ENCODE measurements at places on chromosomes 2 and 18. TPM values are rescaled to one million over a fixed set of nuclear protein-coding genes. Genes with fewer than 3 reads are reported as not detected.
A peak's percentile ranks its signal among the peaks of the same experiment; 100 is the strongest.

ANKRD62 gene
- not detected for total RNA-seq

NAGK gene
- total RNA-seq: 89.8 TPM

ITSN2 gene
- 95.7 TPM for total RNA-seq

REEP1 gene
- total RNA-seq: 0.22 TPM

NBAS gene
- total RNA-seq: 33.1 TPM

LHCGR gene
- total RNA-seq: not detected

ZNF397 gene
- total RNA-seq: 37.0 TPM

GRCh38 chr2:224142397-224143312 lies 103.6 kb upstream of the SERPINE2 start:
- no peak overlapping the region for H3K4me3 ChIP-seq
- no peaks in the 10 kb centered on the region for H3K36me3 ChIP-seq
- H3K27ac ChIP-seq: no peak overlapping the region
- DNase-seq: no peak
- H3K27me3 ChIP-seq: no peaks in the 10 kb centered on the region

GRCh38 chr2:165524720-165525119 lies 55.2 kb downstream of the CSRNP3 start:
- no peak overlapping the region for H3K4me3 ChIP-seq
- H3K4me1 ChIP-seq: no peaks in the 10 kb centered on the region
- no peak for DNase-seq
- no peaks in the 10 kb centered on the region for H3K36me3 ChIP-seq
- H3K27me3 ChIP-seq: no peaks in the 10 kb centered on the region

DNA sequence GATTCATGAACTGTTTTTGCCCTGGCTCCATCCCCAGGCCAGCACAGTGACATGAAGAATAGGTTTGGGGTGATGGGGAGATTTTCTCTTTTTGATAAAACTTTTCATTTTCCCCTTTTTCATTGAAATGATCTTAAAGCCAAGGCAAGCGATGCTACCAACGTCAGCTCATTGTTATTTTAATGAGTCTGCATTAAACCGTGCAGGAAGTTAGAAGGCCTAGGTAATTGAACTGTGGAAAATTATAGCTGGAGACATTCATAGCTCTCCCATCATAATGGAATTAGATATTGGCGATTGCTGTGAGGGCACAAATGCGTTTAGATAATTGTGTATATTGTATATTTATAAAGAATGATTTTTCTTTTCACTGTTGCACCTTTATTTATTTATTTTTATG lies 33.2 kb downstream of the SMARCAL1 start:
- no peaks in the 10 kb centered on the region for H3K27me3 ChIP-seq
- H3K36me3 ChIP-seq: peaks cover 64% of the 10 kb centered on the region
- no peak overlapping the region for H3K4me3 ChIP-seq

GRCh38 chr2:222268311-222268990 lies 30.3 kb downstream of the PAX3 start:
- H3K27me3 ChIP-seq: peaks cover 5% of the 10 kb centered on the region
- H3K4me3 ChIP-seq: no peak overlapping the region
- DNase-seq: no peak
- no peaks in the 10 kb centered on the region for H3K36me3 ChIP-seq
- H3K27ac ChIP-seq: no peak overlapping the region

GRCh38 chr2:217711188-217711587 lies 291.6 kb downstream of the TNS1 start:
- no peaks in the 10 kb centered on the region for H3K36me3 ChIP-seq
- peaks cover 2% of the 10 kb centered on the region for H3K27me3 ChIP-seq
- H3K27ac ChIP-seq: no peak overlapping the region

- H3K4me3 ChIP-seq: no peak overlapping the region
- H3K4me1 ChIP-seq: peaks cover 58% of the 10 kb centered on the region
- H3K27ac ChIP-seq: peak overlapping the region; percentile 96
- H3K27me3 ChIP-seq: no peaks in the 10 kb centered on the region
- no peaks in the 10 kb centered on the region for H3K36me3 ChIP-seq
These were observed 28.9 kb downstream of the TOGARAM2 start for GRCh38 chr2:29009711-29010677.

DNA sequence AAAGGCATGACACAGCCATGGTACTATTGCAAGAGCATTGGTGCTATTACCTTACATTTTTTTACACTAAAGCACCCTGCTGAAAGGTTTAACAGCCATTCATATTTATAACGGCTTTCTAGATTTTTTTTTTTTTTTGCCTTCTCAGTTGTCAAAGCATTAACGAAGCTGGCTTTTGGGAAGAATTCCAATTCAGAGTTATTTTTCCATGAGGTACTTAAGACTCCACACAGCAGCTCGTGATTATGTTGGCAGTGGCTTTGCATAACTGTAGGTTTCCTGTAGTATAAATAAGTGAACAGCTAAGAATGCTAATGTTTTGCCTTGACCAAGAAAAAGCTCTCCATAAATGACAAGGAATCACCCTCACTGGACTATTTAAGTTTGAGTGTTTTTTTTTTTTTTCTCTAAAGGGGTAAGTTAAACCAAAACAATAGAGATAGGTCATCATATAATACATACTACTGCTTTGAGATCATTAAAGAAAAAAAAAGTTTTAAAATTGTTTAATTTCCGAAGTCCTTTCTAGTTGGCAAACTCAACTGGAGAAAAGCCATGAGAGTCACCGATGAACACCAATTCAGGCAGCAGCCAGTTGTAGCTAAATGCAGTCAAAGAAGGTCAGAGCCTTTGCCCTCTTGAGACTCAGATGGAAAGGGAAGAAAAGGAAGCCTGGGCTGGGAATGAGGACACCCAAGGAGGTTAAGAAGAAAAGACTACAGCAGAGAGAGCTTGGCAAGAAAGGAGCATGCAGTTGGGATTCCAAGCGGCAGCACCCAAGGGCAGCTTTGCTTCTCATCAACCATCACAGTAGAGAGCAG lies 187.4 kb upstream of the NCKAP5 start:
- no peak overlapping the region for H3K4me3 ChIP-seq
- no peak for DNase-seq
- no peaks in the 10 kb centered on the region for H3K4me1 ChIP-seq
- H3K36me3 ChIP-seq: no peaks in the 10 kb centered on the region

DNA sequence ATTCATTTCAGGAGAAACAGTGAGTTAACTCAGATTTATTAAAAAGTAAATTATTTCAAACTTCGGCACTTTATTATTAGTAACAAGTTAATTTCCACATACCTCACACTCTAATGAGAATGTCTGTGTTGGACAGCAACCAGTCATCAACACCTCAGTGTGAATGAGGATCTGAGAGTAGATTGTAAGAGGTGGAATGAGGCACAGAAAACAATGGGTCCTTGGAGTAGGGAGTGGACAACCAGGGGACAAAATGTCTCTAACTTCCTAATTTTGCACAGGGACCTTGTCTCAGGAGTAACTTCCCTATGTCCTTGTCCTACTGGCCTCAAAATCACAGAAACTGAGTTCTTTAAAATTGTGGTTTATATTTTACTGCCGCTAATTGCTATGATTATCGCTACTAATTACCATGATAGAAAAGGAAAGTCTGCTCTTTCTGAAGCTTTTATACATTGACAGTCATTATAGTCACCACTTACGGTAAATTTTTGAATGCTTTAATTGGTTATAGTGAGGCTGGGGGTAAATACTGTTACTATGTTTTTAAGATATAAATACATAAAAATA lies 82.2 kb upstream of the LRPPRC start:
- no peaks in the 10 kb centered on the region for H3K27me3 ChIP-seq
- no peaks in the 10 kb centered on the region for H3K4me1 ChIP-seq
- no peaks in the 10 kb centered on the region for H3K36me3 ChIP-seq
- H3K27ac ChIP-seq: no peak overlapping the region

DNA sequence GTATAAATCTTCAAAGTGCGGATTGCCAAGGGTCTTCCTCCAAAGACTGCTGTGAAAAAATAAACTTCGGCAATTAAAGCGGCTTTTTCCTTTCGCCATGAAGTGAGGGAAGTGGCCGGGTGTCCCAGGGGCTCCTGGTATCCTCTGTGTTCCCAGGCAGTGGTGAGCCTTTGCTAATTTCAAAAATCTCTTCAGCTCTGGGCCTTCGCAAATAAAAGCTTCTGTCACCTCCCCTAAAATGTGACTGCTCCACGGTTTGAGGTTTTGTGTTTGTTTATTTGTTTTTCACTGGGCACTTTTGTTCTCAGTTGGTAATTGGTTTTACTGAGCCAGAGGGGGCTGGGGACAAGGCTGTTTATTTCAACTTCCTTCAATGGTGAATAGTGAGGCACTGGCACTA lies 270.1 kb upstream of the POU3F3 start:
- no peak overlapping the region for H3K4me3 ChIP-seq
- H3K4me1 ChIP-seq: no peaks in the 10 kb centered on the region
- no peak for DNase-seq
- H3K27me3 ChIP-seq: no peaks in the 10 kb centered on the region
- no peaks in the 10 kb centered on the region for H3K36me3 ChIP-seq

- H3K4me1 ChIP-seq: no peaks in the 10 kb centered on the region
- no peak for DNase-seq
- no peaks in the 10 kb centered on the region for H3K27me3 ChIP-seq
- no peak overlapping the region for H3K27ac ChIP-seq
- peaks cover 8% of the 10 kb centered on the region for H3K36me3 ChIP-seq
These were observed 114.9 kb downstream of the EIPR1 start for GRCh38 chr2:3262437-3263388.

- H3K4me1 ChIP-seq: no peaks in the 10 kb centered on the region
- H3K27ac ChIP-seq: no peak overlapping the region
- H3K27me3 ChIP-seq: peaks cover 3% of the 10 kb centered on the region
- no peak overlapping the region for H3K4me3 ChIP-seq
These were observed 197.7 kb downstream of the MTX2 start for GRCh38 chr2:176466918-176467452.

DNA sequence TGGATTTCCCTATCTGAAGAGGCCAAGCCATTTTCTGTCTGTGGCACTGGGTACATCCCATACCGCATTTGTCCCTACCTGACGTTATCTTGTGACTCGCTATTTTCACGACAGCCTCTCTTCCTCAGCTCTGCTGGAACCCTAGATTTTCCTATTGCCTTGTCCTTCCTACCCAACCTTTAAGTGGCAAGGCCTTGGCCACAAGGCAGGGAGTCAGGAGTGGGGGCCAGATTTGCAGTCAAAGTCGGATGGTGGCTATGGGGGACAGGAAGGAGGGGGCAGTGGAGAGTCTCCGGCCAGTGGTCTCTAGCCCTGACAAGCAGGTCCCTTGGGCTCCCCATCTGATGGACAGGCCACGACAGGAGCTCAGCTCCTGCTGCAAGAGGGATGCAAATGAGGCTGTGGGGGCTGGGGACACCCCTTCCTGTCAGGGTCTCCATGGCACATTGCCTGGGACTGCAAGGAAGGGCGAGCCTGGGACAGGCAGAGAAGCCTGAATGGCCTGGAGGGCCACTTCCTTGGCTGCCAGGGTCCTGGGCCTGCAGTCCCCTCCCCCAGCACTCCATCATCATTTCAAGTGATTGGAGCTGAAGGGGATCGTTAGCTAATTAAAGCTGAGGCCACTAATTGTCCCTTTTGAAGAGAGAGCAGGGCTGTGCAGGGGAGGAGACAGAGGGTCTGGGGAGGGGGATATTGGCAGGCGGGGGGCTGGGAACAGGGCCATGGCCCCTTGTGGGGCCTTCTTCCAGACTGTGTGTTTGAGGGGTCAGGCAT lies 6.3 kb upstream of the ECEL1 start:
- H3K36me3 ChIP-seq: no peaks in the 10 kb centered on the region
- no peaks in the 10 kb centered on the region for H3K27me3 ChIP-seq
- DNase-seq: no peak
- H3K4me3 ChIP-seq: no peak overlapping the region
- no peak overlapping the region for H3K27ac ChIP-seq
- H3K4me1 ChIP-seq: no peaks in the 10 kb centered on the region

- H3K4me1 ChIP-seq: no peaks in the 10 kb centered on the region
- H3K27ac ChIP-seq: no peak overlapping the region
- DNase-seq: no peak
- H3K27me3 ChIP-seq: no peaks in the 10 kb centered on the region
These were observed 111.4 kb downstream of the NBAS start for GRCh38 chr2:15449556-15450236.

DNA sequence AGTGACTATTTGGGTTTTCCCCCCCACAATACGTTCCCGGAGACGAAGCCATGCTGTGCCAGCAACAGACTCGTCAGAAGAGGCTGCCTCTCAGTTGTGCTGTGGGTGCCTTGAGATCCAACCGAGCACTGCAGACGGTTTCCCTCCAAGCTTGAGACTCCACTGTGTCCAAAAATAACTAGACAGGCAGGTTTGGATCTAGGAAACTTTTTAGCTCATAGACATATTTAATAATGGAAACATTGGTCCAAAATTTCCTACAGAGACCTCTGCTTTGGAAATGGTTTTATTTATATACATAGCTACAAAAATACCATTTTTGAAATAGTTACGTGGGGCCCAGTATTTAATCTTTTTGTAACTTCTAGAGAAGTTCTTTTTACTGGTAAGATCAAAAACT lies 63.1 kb upstream of the SPATS2L start:
- no peaks in the 10 kb centered on the region for H3K36me3 ChIP-seq
- H3K4me3 ChIP-seq: no peak overlapping the region
- peaks cover 6% of the 10 kb centered on the region for H3K27me3 ChIP-seq

DNA sequence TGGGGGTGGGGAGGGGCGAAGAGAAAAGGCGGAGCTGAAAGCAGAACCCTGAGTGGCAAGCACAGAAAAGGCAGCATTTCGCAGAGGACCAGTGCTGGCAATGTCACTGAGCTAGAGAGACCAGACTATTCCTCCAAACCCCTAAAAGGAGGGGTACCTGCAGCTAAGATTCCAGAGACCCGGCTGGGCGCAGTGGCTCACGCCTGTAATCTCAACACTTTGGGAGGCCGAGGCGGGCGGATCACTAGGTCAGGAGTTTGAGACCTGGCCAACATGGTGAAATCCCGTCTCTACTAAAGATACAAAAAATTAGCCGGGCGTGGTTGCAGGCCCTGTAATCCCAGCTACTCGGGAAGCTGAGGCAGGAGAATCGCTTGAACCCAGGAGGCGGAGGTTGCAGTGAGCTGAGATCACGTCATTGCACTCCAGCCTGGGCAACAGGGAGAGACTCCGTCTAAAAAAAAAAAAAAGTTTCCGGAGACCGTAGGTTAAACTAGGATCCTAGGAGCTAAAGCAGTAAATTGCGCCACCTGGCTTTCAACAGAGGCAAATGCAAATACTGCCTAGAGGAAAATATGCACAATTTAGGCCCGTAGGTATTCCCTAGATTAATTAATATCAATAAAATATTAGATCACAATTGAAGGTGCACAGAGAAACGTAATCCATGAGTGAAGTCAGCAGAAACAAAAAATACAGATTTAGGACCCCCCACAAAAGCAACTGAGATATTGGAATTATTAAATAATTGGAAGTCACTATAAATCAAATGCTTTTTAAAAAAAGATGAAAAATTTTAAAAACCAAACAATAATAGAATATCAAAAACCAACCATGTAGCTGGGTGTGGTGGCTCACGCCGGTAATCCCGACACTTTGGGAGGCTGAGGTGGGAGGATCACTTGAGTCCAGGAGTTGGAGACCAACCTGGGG lies 4.9 kb downstream of the UCN start:
- no peaks in the 10 kb centered on the region for H3K36me3 ChIP-seq
- H3K4me1 ChIP-seq: no peaks in the 10 kb centered on the region
- H3K27me3 ChIP-seq: peaks cover 2% of the 10 kb centered on the region

- DNase-seq: peak; percentile 7
- H3K4me3 ChIP-seq: peak overlapping the region; percentile 59
- no peaks in the 10 kb centered on the region for H3K36me3 ChIP-seq
- H3K4me1 ChIP-seq: peaks cover 12% of the 10 kb centered on the region
- H3K27ac ChIP-seq: no peak overlapping the region
These were observed 587 bp downstream of the SUMO1 start for GRCh38 chr2:202237787-202238233.
